Adipocyte (in vitro differentiated cells): ENCODE measurements at places on chromosomes 16 and 17.
A peak's percentile ranks its signal among the peaks of the same experiment; 100 is the strongest.

- DNase-seq = peak; percentile 41
These were observed 15.7 kb upstream of the CCL1 start for GRCh38 chr17:34378664-34379101.

- no peak for DNase-seq
These were observed 46.7 kb upstream of the LHX1 start for GRCh38 chr17:36890398-36891168.

GRCh38 chr16:51393381-51394005 lies 242.4 kb upstream of the SALL1 start:
- DNase-seq = peak; percentile 40

GRCh38 chr16:66057057-66057456 lies 309.4 kb upstream of the CDH5 start:
- peak; percentile 29 for DNase-seq

DNA sequence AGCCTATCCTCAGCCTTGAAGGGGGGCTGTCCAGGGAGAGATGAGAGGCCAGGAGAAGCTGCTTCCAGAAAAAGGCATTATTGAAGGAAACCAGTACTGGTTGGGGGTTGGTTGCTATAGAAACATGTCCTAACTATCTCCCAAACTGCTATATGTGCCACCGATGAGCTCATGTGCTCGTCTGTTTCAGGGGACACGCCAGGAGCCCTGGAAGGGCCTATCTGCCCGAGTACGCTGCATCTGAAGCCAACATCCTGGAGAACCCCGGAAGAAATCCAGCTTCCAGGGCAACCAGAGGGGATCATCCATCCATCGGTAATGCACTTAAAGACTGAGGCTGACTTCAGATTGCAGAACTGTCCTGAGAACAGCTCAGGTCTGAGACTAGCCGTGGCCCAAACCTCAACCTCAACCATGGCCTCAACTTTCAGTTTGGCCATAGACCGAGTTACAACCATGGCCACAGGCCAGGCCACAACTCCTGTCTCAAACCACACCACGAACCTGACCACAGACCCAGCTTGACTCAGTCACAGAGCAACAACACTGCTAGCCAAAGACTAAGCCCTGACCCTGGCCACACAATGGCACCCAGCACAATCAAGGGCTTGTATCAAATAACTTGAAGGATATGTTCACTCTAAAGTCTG lies 10.2 kb downstream of the PITPNM3 start:
- DNase-seq = no peak
